Effector memory CD4-positive, alpha-beta T cell (primary cell): ENCODE measurements at places on chromosomes 5 and 9.

GRCh38 chr5:141597394-141597793 is 21.4 kb downstream of the DIAPH1 start:
- no peak for DNase-seq

DNA sequence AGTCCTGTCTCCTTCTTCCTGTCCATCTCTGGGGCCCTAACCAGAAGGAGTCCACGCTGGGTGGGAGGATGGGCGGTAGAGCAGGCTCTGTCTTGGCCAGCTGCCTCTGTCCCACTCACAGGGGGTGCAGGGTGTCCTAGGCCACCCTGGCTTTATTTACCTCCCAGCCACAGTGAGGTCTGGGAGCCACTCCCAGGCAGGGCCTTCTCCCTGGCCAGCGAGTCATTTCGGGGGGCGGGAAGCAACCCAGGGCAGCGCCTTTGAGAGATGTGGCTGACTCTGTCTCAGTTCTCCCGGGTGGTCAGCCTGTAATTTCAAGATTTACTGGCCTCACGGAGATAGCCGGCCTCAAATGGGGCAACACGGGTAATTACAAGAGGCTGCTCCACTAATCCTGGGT is 67.4 kb upstream of the PTCH1 start:
- no peak for DNase-seq

DNA sequence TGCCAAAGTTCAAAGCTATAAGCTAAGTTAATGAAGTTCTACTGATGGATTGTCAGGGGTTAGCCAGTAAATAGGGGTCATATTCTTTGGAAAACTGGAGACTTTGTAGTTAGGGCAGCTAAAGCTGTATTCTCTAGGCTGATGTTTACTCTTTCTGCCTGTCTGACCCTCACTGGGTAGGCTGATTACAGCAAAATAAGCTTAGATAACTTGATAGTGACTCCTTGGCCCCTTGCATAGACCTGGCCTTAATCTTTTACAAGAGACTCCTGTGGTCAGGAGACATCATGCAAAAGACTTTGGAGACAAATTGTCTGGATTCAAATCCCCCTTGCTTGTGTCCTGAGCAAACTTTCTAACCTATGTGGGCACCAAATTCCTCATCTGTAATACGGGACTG is 314.4 kb upstream of the MSX2 start:
- DNase-seq: no peak

- DNase-seq: no peak
Observed at GRCh38 chr9:99628849-99629620, 192.7 kb upstream of the NR4A3 start.

GRCh38 chr9:108374626-108375025 is 481.2 kb downstream of the ACTL7B start:
- DNase-seq: no peak

- no peak for DNase-seq
Observed at GRCh38 chr5:93403141-93403928, 177.7 kb downstream of the NR2F1-AS1 start.

GRCh38 chr5:69261034-69261433 is 26.3 kb downstream of the CDK7 start:
- no peak for DNase-seq

GRCh38 chr5:73587923-73588322 is 22.4 kb downstream of the UTP15 start:
- no peak for DNase-seq

DNA sequence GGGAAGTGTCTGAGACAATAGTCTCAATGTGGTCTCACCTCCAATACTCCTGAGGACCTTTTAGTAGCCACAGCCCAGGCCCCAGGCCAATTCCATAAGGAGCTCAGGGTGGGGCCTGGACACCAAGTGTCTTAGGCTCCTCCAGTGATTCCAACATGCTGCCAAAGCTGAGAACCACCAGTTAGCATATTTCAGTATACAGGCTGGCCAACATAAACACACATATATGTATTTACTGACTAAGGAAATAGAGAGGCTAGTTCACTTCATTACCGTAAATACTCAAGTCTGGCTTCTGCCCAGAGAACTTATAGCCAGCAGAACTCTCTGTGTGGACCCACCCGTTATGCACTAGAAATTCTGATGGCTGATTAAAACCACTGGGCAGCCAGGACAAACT is 24.1 kb downstream of the S1PR3 start:
- DNase-seq: no peak

GRCh38 chr9:121651295-121652020 is at the start of gene DAB2IP:
TSS of gene DAB2IP (plus strand) at chr9:121651634. CDS start at chr9:121651776, 142 bp downstream.
- no peak for DNase-seq

DNA sequence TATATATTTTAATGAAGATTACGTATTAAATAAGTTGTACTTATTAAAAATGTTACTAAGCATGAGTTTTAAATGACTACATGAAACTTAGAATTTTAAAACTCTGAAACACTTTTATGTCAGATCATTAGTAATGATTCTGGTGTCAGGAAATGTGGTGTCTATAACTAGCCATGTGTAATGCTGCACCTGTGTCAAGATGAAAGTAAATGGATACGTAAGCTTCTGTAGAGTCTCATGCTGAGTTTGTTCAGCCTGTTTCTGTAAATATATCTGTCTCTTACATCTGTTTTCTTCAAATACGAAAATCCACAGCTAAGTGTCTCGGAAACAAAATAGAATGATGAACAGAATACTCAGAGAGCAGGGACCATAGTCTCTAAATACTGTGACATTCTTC is 278.0 kb upstream of the SMC2 start:
- no peak for DNase-seq

DNA sequence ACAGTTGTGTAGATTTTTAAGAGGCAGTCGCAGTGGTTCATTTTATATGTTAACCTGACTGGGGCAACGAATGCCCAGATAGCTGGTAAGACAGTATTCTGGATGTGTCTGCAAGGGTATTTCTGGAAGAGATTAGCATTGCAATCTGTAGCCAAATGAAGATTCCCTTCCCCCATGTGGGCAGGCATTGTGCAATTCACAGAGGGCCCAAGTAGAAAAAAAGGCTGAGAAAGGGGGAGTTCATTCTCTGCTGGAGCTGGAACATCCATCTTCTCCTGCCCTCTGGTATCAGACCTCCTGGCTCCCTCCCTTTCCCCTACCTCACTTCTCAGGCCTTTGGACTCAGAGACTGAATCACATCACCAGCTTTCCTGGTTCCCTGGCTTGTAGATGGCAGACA is 70.6 kb downstream of the TENT4A start:
- DNase-seq: no peak

- no peak for DNase-seq
Observed at GRCh38 chr5:101658433-101658832, 637.7 kb downstream of the SLCO4C1 start.

DNA sequence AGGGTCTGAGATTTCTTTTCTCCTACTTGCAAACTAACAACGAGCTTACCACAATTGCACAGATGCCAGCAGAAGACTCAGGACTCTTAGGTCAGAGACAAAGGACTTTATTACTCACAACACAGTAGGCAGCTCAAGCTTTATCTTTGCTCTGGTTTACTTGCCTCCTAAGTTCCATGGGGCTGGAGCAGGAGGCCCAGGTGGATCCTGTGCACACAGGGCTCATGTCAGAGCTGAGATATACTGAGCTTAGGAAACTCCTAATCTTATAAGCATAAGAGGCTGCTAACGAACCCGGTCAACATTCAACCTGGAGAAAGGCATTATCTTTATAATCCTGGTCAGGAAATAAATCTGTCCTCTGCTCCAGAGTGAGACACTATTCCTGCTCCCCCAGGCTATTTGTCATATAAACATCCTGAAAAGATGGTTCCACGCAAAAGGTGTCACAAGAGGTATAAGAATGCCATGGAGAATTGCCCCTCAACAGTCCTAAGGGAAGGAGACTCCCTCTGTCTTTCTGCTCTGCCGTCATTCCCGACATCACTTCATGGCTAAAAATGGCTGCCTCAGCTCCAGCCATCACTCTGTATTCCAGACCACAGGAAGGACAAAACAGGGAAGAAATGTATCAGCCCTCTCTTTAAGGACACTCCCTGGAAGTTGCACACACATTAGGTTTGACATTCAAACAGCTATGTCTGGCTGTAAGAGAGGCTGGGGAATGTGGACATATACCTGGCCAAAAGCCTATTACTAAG is 16.2 kb downstream of the DUSP1 start:
- no peak for DNase-seq

- DNase-seq: no peak
Observed at GRCh38 chr5:68744206-68744605, 349.6 kb upstream of the SLC30A5 start.

GRCh38 chr9:136882109-136882946 is 4.0 kb upstream of the TRAF2 start:
- peak; percentile 86 for DNase-seq

GRCh38 chr5:150051657-150052195 is 34.6 kb downstream of the CSF1R start:
- no peak for DNase-seq

DNA sequence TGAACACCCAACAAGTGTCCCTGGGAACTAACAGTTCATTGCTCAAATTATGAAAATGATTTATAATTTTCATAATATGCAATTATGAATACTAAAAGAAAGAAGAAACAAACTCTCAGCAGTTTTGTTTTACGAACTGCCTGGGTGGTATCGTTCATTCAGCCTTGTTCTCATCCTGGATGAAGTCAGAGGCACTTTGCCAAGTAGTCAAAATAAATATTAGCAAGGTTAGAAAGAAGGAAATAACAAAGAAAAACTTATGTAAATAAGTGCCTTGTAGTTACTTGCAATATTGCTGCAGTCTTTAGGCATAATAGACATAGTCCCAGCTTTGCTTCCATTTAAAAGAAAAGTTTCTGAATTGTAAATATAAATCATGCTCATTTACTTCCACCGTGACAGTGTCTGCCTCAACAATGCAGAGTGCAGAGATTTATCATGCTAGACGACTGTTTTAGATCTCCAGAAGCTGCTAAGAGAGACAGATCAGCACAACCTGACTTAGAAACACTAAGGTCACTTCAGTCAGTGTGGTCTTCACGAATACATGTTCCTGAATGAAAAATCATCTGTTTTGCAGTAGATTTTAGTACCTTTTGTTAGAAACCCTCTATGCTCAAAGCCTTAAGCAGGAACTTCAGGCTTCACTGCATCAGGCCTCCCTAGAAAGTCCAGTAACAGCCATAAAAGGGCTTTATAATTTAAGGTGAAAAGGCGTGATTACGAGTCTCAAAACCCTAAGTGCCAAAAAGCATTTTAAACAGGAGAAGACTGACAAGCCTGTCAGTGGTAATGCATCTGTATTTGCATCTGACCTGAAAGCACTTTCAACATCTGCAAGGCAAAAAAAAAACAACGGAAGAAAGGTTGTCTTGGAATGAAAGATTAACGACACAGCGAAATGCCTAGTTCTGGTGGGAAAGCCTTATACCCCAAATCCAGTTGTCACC is 92.1 kb downstream of the TMEM167A start:
- no peak for DNase-seq

DNA sequence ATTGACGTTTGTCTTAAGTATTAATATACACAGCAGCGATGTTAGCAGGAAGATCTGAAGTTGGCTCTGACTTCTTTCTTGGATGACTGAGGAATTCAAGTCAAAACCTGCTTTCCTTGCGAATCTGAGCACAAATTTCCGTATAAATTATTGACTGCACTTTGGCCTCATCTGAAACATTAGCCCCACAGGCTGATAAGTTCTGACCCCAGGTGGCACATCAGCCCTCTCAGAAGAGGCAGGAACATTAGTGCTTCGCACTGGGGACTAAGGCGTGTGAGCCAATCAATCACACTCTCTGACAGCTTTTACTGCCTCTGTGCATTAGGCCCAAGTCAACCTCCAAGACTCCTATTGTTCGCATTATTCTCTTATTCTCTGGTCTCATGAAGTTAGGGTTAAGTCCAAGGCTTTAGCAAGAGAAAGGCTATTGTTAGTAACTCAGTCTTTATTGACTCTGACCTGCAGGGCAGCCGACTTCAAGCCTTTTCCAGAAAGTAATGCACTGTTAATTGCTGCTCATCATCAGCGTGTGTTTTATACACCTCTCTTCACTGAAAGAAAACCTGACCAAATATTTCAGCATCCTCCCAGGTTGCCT is 84.2 kb downstream of the ZNF608 start:
- no peak for DNase-seq

GRCh38 chr9:90815183-90815943 is 13.7 kb downstream of the SYK start:
- DNase-seq: no peak

GRCh38 chr5:101688156-101688555 is 607.9 kb downstream of the SLCO4C1 start:
- no peak for DNase-seq

DNA sequence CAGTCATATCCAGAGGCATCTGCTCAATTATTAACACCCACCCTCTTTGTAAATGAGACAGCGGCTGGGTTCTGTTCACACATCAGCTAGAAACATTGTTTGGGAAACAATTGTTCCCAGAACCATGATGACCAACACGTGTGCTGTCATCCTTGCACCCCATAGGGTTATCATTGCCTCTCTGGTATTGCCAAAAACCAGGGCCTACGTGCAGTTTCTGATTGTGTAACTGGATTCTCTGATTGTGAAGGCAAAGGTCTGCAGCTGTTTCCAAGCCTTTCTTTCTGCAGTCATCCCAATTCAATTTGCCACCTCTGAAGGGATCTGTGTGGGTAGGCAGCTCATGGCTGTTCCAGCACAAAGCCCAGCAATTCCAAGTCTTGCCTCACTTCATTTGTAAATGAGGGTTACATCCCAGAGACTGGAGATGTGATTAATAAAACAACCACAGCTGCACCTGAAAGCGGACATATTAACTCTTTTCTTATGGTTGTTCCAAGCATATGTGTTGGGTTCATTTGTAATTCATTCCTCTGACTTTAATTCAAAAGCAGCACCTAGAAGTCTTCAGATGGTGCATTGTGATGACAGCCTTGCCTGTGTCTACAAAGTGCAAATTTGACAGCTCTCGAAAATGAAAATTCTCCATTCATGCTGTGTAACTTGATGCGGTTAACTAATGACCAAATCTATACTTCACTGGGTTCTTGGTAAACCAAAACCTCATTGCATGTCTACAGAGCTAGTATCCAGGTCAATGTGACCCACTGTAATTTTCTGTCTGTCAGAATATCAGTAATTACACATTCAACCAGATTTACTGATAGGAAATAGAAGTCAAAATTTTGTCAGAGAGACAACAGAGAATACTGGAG is 66.6 kb downstream of the YIPF5 start:
- DNase-seq: no peak

GRCh38 chr9:8652255-8652654 is 852.7 kb upstream of the DMAC1 start:
- DNase-seq: no peak

DNA sequence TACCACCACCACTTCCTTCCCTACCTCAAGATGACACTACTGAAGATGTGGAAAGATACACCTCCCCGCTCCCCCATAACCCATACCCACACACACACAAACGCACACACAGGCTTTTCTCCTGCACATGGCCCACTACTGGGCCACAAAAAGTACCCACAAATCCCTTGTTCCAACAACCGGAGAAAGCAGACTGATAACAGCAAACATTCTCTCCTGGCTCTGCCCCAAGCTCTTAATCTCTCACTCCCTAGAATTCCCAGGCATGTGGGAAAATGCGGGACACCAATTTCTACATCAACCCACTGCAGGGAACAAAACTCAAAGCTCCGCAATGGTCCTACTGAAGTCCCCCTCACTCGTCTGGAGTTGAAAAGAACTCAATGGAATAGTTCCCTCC is 611.0 kb upstream of the KLF4 start:
- no peak for DNase-seq
